Activated naive CD8-positive, alpha-beta T cell treated with anti-CD3 and anti-CD28 coated beads, Interleukin-2, amount 50 U/mL, for 16 hours (primary cell): ENCODE measurements at places on chromosomes 7 and 10.

DNA sequence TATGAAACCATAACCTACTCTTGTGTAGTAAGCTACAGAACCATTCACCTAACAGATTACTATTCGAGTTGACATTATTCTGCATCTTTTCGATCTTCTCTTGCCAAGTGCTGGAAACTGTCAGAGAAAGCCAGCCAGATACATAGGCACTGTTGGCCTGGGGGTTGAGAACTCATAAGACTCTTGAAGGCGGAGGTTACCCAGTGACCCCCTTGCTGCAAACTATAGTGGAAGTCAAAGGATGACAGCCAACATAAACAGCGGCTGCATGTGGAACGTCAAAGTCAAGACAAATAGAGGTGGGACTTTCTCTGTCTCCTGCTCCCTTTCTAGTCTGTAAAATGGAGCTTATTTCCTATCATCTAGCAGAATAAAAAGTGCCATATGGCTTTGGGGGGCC lies 394.2 kb downstream of the LRMDA start:
- DNase-seq, result no peak

DNA sequence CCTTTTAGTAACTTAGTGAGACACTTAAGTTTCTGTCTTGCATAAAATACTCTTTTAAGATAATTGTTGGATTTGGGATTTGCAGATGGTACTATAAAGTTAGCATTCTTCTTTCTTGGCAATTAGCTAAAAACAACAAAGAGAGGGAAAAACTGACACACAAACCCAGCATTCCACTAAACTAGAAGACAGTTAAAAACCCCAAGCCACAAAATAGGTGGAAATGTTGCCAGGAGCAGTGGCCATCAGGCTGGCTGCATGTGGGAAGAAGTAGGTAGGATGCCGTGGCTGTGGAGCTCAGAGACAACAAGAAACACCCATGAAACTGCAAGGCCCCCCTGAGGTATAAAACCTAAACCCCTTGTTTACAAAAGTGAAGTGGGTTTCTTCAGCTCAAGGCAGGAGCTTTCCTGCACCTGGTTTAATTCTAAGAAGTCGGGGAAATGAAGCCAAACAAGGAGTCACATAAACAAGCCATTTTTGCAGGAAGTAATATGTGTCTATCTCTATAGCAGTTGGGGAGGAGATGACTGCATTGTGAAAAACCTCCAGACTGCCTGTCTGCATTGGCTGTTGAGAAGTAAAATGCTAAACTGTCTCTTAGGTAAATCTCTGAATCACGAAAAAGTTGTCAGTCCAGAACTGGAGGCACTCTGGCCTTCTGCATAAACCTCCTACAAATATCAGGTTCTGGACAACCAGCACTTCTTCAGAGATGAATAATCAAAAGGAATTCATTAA lies 9.5 kb downstream of the RAB18 start:
- DNase-seq, result no peak

GRCh38 chr10:62492012-62492869 lies 118.1 kb downstream of the ZNF365 start:
- no peak for DNase-seq

DNA sequence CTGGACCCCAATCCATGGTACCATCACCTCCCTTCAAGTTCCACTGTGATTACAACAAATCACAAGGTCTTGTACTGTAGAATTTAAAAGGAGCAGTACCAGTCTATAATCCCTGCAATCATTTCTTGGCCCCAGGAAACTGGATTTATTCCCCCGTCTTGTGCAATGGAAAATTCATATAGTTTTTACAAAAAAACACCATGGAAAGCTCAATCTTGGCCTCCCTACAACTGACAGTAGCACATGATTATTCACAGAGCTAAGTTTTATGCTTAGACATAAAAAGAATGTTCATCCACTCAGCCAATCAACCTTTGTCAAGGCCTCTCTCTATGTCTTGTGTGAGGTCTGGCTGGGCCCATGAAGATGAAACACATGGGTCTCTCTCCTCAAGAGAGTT lies 10.2 kb downstream of the DGKI start:
- no peak for DNase-seq

DNA sequence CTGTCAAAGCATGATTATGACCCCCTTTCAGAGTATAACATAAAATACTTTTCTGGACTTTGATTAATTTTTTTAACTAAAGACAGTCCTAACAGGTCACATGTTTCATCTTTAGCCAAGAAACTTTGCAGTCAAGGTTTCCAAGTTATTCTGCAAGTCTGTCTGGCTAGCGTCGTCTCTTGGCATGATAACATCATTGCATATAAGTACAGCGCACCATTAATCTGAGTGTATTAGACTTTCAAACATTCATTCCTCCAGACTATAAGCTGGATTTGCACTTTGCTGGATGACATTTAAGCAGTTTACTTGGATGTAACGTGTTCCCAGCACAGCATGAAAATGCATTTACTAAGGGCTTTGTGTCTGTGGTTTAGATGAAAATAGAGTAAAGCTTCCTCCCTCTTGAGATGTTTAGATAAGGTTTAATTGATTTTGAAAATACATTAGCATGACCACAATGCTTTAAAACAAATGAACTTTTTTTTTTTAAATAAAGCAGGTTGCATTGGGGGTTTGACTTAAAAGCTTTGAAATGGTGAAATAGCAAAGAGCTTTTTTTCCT lies 349.0 kb upstream of the MTPN start:
- no peak for DNase-seq

DNA sequence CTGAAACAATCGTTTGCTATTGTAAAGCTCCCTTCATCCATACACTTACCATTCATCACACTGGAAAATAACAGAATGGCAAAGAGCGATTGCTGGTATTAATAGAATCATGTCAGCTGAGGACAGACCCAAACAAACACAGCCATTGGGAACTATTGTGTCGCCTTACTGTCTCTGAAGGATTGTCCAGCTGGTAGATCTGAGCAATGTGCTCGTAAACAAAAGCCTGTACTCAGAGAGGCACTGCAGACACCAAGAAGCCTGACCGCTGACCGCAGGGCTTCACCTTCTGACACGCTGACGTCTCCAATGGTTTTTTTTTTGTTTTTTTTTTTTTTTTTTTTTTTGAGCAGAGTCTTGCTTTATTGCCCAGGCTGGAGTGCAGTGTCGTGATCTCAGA lies 151.0 kb upstream of the FRMD4A start:
- no peak for DNase-seq

- no peak for DNase-seq
Measured at GRCh38 chr10:4359003-4359402, 467.0 kb upstream of the AKR1E2 start.

DNA sequence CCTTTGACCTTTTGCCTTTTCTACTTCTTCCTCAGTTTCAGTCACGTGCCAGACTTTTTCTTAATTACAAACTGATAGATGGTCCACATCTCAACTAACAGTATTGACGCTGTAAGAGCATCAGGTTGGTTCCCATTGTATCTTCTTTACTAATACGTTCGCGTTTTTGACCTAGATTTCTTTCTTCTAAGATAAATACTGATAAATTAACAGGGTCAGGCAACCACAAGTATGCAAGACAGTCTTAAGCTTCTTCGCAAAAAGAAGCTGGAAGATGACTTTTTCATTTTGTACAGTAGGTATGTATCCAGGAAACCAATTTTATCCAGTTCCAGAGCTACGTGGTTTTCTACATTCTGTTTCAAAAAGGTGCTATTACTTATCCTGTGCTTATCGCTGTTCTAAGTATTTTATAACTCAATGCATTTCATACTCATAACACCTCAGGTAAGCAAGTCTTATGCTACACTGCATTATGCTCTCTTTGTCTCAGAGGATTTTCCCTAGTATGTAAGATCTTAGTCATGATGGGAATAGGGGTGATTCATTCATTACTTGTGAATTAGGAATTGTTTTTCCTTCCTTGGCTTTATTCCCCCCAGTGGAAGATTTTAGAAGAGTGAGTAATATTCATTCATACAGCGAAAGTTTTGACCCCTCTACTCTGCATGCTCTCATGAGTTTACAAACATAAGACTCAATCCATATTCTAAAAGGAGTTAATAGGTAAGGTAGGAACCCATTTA lies 955 bp downstream of the DUS4L start:
- no peak for DNase-seq

DNA sequence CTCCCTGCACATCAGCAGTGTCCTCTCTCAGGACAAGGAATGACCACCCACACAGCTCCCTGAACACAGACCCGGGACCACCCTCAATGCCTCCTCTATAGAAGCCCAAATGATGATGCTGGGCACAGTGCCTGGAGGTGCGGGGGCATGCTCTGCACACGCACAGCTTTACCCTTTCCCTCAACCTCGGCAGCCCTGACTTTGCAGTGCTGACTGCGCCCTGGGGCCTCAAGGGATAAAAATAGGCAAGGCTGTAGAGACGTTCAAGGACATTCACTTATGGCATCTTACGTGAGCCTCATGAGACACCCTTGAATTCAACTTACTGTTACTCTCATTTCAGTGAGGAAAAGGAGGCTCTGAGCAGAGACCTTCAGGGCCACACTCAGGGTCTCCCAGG lies 521.6 kb upstream of the MGMT start:
- no peak for DNase-seq
